Fibroblast of the aortic adventitia (primary cell): ENCODE measurements at places on chromosomes 6 and 20. TPM values are rescaled to one million over a fixed set of nuclear protein-coding genes. Genes with fewer than 3 reads are reported as not detected.

DNA sequence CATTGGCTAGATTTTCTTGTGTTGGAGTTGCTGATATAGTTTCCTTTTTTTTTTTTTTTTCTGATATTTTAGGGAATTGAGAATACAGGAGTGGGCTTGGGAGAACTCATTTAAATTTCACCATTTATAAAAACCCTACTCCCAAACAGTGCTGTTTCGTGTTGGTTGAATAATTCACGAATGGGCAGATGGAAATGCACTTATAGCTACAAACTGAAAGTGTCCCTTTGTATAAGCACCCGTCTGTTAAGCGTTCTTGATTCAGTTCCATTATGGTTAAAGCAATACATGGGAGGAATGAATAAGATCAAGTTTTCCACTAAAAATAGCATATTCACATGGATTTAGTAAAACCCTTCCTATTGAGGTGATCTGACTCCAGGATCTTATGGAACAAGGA lies 122.2 kb upstream of the ARG1 start:
- DNase-seq: no peak

The MYL9 gene
- 43.6 and 50.0 TPM in 2 replicates for total RNA-seq

The GLP1R gene
- not detected in 2 replicates for total RNA-seq

DNA sequence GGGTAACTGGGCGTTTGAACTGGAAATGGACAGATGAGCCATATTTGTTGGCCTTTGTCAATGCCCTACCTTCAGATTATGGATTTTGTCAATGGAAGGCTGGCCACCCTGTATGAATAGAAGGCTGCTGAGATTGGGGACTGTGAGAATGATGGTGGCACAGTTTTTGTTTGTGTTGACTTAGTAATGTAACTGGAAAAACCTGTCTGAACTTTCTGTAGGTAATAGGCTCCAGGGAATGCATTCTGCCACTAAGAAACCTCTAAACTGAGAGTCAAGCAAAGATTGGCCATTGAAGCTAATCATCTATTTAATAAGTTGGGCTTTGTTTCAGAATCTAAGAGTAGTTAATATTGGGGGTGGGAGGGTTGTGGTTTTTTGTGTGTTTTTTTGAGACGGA lies 97.5 kb downstream of the FOXO3 start:
- no peak for DNase-seq

The RAB23 gene
- total RNA-seq: 21.4 and 59.7 TPM in 2 replicates

The VSTM2L gene
- total RNA-seq: 0.57 and 1.4 TPM in 2 replicates

DNA sequence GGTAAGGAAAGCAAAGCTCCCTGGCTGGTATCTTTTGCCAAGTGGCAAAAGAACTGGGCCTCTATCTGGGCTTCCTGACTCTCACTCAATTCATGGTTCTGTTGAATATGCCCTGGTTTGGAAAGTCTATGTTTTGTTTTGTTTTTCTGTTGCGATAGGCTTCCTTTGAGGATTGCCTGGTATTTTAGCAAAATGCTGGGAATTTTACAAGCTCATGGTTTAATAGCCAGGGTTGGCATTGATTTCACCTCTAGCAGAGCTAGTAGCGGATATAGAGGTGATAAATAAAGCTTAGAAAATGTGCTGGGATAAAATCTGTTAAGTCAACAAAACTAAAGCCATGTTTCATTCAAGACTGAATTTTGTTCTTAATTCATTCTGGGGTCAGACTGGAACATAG lies 109.9 kb downstream of the RNF144B start:
- DNase-seq: no peak

The OR2H2 gene
- total RNA-seq: not detected in 2 replicates

DNA sequence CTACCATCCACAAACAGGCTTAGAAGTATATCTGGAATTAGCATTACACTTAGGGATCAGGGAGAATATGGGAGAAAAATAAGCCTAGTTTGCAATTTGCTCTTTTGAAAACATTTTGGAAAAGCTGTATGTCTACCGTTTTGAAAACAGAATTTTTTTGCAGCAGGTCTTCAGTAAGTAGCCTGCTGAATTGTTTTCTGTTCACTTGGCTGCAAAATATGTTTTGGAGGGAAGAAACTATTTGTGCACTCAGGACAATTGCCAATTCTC lies 39.6 kb downstream of the ILRUN start:
- DNase-seq: peak; percentile 86

- no peak for DNase-seq
Measured at GRCh38 chr6:41877051-41877680, 18.0 kb downstream of the USP49 start.
